Kidney glomerular epithelial cell (primary cell): ENCODE measurements at places on chromosomes 12 and 14.

DNA sequence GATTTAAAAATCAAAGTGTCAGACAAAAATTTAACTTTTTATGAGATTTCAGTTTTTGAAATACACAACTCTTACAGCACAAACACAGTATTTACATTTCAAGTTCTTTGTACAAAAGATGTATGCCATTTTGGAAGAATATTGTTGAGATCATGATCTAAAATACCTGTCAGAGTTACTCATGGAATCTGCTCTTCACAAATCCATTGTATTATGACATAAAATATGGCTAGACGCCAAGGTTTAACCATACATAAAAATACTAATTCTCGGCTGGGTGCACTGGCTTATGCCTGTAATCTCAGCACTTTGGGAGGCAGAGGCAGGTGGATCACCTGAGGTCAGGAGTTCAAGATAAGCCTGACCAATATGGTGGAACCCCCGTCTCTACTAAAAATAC is 6.2 kb upstream of the SYCP3 start:
- no peak for DNase-seq

DNA sequence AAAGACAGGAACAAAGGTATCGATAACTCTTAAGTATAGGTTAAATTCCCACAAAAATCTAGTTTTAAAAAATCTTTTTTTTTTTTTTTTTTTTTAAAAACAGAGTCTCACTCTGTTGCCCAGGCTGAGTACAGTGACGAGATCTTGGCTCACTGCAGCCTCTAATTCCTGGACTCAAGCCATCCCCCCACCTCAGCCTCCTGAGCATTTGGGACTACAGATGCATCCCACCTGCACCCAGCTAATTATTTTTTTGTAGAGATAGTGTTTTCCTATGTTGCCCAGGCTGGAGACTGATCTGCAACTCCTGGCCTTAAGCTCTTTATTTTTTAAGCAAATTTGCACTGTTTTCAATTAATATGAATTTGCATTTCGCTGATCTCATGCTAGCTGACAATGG is 9.8 kb downstream of the PSEN1 start:
- no peak for DNase-seq

DNA sequence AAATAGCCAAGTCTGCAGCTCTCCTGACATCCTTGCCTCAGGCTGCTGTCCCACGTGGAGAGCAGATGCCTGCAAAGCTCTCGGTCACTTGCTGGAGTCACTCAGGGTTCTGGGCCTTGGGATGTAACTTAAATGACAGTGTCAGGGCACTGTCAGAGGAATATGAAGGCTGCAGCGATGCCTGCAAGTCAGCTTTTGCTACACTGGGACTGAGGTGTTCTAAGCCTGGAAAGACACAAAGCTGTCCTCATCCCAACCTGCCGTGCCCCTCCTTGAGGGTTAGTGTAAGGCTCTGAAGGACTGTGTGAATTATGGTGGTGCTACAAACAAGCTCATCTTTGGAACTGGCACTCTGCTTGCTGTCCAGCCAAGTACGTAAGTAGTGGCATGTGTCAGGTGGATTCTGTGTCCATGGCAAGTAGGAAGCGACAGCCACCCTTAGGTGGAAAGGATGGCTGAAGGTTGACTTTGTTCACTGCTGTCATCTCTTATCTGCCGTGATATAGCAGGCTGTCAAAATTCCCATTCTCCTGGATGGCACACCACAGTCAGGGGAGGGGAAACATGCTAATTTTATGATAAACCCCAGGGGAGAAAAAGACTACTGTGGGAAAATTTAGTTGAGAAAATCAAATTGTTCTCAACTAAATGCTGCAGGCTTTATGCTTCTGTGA is 79.9 kb downstream of the DAD1 start:
- no peak for DNase-seq

DNA sequence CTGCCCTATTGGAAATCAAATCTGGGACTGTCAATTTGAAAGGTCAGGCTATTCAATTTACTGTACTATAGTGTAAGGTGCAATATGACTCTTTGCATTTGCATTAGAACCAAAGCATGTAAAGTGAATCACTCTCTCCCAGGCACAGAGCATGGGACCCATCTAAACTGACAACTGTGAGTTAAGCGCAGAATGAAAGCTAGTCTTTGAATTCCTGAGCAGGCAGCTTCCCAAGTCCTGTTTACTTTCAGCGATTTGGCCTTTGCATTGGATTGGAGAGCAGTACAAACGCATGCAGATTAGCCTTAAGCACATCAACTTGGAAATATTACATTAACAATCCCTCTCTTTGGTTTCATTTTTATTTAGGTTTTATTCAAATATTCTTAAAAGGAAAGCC is 74.6 kb downstream of the RERG start:
- no peak for DNase-seq

DNA sequence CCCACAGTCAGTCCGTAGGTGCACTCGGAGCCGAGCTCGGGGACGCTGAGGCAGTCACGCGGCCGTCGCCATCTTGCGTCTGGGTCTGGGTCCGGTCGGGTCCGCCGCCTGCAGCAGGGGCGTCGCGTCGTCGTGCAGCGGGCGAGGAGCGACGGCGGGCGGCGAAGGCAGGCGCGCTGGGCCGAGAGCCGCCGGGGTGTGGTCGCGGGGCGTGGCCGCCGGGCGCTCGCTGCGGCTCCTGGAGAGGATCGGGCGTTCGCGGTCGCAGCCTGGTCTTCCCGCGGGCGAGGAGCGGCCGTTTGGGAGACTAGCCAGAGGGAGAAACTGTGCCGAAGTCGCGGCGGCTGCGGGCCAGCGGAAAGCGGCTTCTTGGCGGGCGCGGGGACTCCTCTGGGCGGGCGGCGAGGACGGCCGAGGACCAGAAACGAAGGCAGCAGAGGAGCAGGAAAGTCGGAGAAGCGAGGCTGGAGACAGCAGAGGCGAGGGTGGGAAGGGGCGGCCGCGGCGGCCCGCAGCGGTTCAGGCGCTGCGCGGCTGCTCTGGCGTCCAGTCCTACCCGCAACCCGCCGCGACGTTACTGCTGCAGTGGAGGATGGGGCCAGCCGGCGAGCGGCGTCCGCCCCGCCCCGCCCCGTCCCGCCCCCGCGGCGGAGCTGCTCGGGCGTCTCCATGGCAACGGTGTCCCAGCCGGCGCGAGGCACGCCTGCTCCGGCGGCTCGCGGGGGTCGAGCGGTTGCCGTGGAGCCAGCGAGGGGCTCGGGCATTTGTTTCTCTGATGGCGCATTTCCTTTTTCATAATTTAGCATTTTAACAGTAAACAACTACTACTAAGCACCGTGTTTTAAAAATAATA is at the start of gene PNMA1:
TSS of gene PNMA1 (minus strand) at position 582 of the 853 bp plus-strand sequence. CDS start 745 bp downstream, outside the sequence.
- DNase-seq: peak; percentile 68

- DNase-seq: peak; percentile 69
Measured at GRCh38 chr12:24991209-24992049, 42.5 kb upstream of the BCAT1 start.

GRCh38 chr12:25482625-25483024 is 70.5 kb downstream of the LMNTD1 start:
- no peak for DNase-seq

DNA sequence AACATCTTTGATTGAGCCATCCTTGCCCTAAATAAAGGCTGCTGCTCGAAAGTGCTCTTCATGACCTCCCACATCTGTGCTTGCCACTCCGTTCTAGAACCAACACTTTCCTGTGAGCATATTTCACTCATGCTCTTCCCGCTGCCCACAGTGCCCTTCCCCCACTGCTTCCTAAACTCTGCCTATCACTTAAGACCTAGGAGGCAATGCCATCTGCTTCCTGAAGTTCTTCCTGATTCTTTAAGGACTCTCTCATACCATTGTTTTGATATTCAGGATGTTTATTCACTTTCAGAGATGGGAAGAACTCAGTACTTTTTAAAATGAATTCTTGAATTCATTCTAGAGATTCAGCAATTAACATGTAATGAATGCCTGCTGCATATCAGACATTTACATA is 49.9 kb downstream of the ZFYVE21 start:
- no peak for DNase-seq

- no peak for DNase-seq
Measured at GRCh38 chr14:93137864-93138263, 22.1 kb upstream of the ITPK1 start.

- DNase-seq: no peak
Measured at GRCh38 chr14:58513272-58513671, 85.8 kb downstream of the KIAA0586 start.

- no peak for DNase-seq
Measured at GRCh38 chr12:110640275-110641025, 26.5 kb downstream of the TCTN1 start.

DNA sequence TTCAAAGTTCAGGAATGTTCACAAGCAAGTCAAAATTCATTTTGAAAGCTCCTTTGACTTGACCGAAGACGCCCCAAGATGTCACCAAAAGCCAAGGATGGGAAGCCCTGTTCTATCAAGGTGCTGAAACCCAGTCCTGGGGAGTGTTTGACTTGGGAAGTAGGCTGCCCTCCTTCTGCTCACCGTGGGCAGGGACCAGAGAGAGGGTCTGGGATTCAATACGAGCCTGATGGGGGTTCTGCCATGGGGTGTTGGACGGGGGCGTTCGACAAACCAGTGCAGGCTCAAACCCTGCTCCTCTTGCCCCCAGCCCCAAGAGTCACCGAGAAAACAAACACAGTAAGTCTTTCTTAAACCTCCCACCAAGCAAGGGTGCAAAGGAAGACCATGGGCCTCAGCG is 150.1 kb upstream of the DIO3 start:
- no peak for DNase-seq

DNA sequence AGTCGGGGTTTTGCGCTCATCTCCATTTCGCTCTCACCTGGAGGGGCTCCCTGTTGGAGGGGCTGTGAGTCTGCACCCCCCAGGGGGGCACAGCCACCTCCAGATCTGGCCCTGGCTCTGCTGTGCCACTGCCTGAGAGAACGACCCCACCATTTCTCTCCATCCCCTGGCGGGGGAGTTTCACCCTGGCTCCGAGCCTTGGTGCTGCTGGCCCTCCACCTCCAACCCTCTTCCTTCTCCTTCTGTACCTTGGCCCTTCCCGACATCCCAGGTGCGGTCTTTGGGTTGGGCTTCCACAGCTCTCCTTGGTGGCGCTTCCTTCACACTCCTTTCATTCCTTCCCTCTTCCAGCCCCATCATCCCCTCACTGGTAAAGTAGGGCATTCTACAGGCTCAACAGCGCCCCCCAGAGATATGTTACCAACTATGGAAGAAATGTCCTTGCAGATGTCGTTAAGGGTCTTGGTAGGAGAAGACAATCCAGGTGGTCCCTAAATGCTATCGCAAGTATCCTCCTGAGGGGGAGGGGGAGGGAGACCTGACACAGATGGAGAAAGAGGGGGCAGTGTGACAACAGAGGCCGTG is 16.3 kb downstream of the SERPINA1 start:
- DNase-seq: no peak

DNA sequence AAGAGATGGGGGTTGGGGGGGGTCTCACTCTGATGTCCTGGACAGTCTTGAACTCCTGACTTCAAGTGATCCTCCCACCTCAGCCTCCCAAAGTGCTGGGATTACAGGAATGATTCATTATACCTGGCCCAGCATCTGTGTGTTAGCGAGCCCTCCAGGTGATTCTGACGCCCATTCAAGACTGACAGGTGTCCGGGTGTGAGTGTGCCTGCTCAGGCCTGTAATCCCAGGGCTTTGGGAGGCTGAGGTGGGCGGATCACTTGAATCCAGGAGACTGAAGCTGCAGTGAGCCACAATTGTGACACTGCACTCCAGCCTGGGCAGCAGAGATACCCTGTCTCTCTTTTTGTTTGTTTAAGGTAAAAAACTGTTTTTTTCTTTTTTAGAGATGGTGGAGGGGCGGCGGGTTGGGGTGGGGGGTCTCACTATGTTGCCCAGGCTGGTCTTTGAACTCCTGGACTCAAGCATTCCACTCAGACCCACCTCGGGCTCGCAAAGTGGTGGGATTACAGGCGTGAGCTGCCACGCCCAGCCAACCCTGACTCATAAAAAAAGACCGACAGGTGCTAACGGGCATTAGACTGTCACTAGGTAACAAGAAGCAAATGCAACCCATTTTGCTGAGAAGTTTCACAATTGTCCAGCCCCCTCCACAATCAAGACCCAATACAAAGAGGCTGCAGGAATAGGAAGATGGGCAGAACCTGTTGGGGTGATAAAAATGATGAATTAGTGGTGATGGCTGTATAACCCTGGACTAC is 4.7 kb downstream of the VSIG10 start:
- no peak for DNase-seq

DNA sequence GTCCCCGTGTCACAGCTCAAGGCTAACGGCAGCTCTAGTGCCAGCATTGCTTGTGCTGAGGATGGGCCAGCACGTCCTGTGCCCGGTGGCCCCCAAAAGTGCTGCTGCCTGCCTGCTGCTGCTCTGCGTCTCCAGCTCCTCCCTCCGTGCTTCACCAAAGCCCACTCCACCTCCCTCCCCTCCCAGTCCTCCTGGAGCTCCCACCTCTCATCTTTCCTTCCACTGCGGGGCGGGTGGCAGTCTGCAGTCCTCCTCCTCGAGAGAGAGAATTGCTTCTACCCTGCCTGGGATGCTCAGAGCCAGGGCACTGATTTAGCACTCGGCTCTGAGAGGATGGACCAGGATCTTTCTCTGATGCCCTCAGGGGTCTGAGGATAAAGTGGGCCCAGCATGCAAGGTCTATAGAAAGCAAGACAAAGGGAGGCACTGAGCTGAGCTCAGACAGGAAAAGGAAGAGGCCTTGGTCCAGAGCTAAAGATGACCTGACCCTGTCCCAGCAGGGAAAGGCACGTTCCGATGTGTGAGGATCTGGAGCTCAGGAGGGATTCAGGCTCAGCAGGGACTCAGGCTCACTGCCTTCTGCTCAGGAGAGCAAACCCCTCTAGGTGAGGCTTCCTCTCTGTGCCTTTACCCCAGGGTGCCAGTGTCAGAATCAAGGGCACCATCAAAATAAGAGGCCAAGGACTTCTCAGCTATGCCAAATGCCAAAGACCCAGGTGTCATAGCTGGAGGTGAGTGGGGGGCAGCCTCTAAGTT is 113.1 kb upstream of the FKBP4 start:
- no peak for DNase-seq
